Occipital lobe (tissue), 3 donors: ENCODE measurements at places on chromosomes 1 and 21.

GRCh38 chr1:9836632-9836960 is 12.8 kb upstream of the CLSTN1 start:
- DNase-seq, result no peak

DNA sequence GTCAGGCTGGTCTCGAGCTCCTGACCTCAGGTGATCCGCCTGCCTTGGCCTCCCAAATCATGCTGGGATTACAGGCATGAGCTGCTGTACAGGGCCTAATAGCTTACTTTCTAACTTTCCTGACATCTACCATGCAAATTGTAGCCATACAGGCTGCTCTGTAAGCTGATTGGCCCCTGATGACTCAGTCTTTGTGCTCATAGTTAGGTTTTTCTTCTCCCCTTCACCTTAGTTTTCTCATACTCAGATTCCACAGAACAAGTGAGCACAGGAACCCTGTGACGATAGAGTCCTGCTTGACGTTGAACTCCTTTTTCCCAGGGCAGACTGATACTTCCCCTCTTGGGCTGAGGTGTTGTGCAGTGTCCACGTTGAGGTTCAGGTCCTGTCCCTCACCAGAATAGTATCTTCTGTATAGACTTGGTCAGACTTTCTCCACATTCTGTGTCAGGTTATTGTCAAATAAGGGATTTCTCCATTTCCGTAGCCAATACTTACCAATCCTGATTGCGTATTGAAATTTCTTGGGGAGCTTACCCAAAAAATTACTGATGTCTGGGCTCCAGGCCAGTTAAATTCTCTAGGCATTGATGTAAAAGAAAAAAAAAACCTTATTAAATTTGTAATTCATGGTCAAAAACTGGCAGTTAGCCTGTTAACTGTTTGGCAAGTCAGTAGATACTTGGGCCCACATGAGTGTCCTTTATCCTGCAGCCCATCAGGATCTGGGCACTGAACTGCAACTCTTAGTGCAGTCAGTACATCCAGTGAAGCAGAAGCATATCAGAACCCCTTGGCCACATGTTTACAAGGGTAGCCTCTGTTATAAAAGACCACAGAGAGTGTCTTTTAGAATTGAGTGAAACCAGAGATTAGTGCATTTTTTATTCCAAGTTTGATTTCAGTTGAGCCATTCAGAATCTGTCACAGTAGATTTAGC is 118.2 kb downstream of the DYRK1A start:
- no peak for DNase-seq

DNA sequence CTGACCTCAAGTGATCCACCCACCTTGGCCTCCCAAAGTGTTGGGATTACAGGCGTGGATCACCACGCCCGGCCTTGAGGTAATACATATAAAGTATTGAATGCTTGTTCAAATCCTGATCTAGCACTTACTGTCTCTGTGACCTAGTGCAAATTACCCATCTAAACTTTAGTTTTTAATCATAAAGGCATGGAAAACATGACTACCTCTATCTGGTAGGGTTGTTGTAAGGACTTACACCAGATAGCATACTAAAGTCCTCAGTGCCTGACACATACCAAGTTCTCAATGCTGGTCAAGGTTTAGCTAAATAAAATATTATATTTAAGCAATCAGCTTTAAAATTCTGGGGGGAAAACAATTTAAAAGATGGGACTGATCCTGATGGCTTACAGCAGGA is 38.3 kb downstream of the RAB3GAP2 start:
- no peak for DNase-seq

DNA sequence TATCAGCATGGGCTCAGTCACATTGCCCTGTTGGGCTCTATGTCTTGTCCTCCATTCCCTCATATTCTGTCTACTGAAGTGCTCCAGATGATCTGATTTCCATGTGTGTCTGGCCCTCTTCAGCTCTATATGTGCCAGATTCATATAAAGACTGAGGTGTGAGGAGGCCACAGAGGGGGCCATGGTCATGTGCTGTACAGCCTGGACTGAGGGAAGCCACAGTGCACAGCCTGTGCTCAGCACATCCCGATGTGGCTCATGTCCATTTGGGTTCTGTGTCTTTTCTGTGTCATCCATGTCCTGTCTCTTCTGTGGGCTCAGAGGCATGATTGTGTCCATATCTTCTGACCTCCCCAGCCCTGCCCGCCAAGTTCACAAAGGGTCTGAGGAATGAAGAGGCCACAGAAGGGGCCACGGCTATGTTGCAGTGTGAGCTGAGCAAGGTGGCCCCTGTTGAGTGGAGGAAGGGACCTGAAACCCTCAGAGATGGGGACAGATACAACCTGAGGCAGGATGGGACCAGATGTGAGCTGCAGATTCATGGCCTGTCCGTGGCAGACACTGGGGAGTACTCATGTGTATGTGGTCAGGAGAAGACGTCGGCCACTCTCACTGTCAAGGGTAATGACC is 97.0 kb downstream of the OBSCN start:
- no peak for DNase-seq

DNA sequence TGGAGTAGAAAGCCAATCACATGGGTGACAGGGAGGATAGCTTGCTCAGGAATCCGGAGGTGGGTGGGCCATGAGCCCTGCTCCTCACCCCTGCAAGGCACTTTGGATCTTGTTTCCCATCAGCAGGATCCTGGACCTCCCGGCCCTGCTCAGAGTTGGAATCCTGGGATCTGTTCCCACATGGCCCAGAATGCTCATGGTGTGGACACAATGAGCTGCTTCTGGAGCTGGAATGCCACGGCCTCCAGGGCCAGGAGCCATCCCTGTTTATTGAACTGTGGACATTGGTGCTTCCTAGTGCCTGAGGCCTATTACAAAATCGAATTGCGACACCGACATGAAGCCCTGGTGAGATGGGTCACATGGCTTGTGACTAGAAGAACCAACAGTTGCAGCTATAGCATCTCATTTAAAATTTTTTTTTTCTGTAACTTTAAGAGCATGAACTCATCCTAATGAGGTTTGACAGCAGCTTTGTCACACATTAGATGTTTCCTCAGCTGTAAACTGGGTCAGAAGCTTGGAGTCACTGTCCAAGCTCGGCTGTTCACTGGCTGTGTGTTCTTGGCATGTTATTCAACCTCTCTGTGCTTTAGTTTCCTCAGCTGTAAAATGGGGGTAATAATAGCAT is 40.4 kb upstream of the GOLT1A start:
- DNase-seq, result no peak

GRCh38 chr1:230694991-230695390 is 18.9 kb downstream of the AGT start:
- DNase-seq, result no peak

GRCh38 chr1:67382292-67382691 is 47.9 kb downstream of the SERBP1 start:
- DNase-seq, result no peak

DNA sequence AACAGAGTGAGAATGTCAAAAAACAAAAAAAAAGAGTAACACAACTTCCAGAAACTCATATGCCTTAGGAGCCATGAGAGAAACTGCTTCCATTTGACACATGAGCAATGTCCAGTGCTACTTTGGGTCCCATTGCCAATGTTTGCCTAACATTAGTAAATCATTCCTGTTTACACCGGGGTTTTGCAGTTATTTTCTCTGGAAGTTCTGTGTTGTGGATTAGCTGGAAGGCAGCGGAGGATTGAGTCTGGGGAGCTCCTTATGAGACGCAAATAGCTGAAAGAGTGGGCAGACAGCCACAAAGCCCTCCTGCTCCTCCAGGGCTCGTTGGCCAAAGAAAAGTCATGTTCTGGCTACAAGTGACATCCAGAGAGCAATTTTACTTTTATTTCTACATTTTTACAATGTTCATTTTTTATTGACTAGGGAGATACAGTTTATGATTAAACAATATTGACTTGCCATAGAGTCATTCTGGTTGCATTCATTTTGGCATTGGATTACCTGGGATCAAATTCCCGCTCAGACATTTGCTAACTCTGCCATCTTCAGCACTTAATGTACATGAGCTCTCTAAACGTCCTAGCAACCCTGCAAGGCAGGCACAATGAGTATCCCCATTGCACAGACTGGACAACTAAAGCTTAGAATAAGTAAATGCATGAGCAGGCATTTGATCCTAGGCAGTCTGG is 66.4 kb upstream of the GALNT2 start:
- DNase-seq, result no peak

DNA sequence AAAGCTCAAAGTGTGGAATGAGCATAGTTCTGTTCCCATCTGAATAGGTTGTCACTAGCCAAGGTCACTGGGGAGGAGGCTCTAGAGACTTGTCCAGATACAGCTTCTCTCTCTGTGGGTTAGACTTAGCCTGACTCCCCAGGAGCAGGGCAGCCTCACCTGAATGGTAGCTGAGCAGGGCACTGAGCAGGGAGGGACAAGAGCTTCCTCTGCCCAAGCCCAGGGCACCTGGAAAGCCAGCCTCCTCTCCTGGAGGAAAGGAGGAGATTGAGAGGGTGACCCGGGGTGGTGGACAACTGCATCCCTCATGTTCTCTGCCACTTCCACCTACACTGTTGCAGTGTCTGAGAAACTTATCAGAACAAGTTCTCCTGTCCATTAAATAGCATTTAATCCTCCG is 59.0 kb upstream of the F3 start:
- no peak for DNase-seq

GRCh38 chr1:4160181-4160580 is 260.1 kb upstream of the C1orf174 start:
- no peak for DNase-seq

- no peak for DNase-seq
Measured at GRCh38 chr21:31629972-31630711, 29.4 kb upstream of the SOD1 start.

- no peak for DNase-seq
Measured at GRCh38 chr1:158611916-158612315, 6.8 kb downstream of the OR10Z1 start.

GRCh38 chr1:105608713-105609112 is 1447.8 kb upstream of the PRMT6 start:
- no peak for DNase-seq

DNA sequence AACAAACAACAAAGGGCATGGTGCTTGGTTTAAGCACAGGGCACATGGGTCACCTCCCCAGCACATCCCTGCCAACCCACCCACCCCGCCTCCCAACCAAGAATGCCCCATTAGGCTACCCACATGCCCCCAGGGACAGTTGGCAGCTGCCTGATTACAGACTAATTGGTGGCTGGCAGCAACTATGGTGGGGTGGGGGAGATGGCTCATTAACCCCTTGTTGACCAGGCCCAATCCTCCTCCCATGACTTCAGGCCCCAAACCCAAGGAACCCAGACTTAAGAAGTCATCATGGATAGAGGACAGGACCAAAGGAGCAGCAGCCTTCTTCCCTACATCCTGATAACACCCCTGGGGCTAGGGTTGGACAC is 1.3 kb downstream of the RIMS3 start:
- DNase-seq, result no peak

DNA sequence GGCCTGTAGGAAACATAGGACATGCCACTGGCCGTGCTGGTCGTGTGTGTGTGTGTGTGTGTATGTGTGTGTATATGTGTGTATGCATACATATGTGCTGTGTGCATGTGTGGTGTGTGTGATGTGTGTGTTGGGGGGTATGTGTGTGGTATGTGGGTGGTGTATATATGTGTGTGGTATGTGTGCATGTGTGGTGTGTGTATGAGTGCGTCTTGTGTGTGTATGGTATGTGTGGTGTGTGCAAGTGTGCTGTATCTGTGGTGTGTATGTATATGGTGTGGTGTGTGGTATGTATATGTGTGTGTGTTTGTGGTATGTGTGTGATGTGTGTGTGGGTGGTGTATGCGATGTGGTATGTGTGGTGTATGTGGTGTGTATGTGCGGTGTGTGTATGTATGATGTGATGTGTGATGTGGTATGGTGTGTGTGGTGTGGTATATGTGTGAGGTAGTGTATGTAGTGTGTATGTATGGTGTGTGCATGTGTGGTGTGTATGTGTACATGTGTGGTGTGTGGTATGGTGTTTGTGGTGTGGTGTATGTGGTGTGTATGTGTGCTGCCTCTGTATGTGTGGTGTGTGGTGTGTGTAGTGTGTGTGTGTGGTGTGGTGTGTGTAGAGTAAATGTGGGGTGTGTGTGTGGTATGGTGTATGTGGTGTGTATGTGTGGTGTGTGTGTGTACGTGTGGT is 120.8 kb upstream of the CACHD1 start:
- no peak for DNase-seq

DNA sequence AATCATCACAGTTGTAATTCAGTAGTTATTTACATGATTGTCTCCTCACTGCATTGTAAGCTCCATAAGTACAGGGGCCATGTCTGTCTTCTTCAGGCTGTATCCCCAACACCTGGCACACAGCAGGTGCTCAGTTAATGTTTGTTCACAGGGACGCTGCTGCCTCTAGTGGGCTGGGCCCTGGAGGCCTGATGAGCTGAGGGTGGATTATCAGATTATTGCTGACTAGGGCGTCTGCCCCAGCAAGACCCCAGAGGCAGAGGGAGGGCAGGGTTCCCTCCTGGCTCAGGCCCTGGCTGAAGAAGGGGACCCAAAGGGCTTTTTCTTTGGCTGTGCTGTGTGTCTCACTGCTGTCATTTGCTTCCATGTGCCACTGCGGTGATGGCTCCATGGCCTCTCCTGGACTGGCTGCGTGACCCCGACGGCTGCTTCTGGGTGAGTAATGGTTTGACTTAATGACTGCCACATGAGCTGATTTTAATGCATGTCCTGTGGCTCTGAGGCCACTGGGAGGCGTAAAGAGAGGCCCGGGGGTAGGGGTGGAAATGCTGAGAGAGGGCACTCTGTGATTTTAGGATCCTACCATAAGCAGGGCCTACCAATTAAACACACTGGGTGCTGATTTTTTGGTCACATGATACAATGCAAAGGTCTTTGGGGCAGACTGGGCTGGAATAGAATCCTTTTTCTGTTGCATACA is 20.8 kb upstream of the EPB41 start:
- no peak for DNase-seq

- no peak for DNase-seq
Measured at GRCh38 chr1:168216171-168216570, 9.6 kb upstream of the SFT2D2 start.

DNA sequence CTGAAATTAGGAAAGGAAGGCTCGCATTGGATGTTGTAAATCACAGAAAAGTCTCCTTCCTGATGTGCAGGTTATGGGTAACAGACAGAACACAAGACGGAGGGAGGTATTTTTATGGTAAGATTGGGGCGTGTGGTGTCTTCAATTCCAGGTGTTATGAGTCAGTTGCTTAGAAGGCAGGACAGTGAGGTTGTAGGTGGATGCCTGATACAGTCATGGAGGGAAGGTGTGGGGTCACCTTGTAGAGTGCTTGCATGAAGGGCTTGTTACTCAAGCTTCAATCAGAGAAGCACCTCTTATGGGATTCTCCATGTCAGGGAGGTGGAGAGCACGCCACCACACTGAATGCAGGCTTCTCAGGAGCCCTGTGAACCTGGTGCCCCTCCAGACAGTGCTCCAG is 63.1 kb downstream of the C1orf21 start:
- no peak for DNase-seq

DNA sequence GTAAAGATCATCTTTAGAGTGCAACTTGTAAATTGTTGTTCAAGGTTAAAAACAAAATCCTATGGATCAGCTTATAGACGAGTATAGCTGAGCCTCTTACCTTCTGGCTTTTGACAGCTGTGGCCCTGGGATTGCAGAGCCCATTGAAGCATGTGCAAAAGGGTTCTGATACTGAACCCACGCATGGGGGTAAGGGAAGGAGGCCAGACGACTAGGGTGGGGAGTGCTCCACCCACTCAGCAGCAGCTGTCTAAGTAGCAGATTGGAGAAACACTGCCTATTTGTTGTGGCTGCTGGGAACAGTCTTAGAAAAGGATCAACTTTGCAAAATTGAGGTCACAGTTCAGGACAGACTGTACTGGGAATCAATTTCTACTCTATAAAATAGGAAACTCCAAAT is 16.1 kb downstream of the CD101 start:
- DNase-seq, result peak; percentile 16

- DNase-seq, result no peak
Measured at GRCh38 chr1:199122085-199122484, 483.2 kb downstream of the PTPRC start.
